GM10248 (cell line): ENCODE measurements at places on chromosomes 5 and 9.

GRCh38 chr5:62974623-62975022 is 396.0 kb downstream of the LRRC70 start:
- no peak for DNase-seq

DNA sequence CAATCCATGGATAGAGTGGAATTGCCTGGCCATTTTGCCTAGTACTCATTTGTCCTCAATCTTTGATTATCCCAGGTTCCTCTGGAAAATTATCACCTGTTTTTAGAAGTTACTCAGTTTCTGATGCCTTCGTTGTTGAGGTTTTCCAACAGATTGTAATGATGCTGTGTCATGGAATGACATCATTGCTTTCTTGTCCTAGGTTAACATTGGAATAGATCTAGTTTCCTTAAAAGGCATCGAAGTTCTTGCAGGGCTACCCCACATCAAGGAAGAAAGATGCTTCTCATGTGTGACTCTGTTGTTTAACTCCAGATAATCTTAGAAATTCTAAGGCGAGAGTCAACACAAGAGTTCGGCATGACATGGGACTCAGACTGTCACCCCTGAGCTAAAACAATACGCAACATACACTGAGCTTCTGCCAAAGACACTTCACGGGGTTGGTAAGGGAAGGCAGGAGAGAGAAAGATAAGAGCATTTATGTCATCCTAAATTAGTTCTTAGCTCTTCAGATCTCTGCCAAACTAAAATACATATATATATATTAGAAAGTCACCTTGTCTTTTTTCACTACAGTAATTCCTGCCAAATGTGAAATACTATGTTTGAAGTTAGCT is 293.2 kb upstream of the WWC1 start:
- no peak for DNase-seq

- no peak for DNase-seq
Observed at GRCh38 chr5:98603456-98603855, 170.0 kb upstream of the RGMB start.

DNA sequence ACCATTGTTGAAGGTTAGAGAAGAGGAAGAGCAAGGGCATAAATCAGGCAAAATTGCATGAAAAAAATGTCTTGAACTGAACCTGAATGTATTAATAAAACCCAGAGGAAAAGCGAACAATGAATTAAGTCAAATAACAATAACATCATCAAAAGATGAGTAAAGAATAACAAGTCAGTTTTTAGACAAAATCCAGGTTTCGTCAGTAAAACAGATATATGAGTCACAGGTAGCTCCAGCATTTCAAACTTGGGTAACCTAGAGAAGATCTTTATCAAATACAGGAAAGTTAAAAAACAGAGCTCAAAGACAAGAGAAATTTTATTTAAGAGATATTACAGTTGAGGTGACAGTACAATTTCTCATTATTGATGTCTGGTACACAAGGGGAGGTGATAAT is 332.4 kb downstream of the EFNA5 start:
- no peak for DNase-seq

DNA sequence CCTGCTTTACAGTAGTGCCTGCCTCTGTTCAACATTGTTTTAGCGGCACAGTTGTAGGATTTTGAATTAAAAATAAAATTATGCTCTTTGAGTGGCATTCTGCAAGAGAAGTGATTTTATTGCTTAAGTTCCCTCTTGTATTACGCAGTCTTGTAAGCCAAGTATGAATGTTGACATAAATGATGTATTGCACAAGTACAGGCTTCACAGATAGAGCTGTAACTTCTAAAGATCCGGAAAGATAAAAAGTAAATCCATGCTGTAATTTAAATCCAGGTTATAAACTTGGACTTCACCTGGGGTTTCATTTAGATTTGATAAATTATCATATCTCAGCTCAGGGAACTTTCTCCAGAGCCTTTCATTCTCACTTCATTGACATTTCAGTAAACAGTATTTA is 1114.7 kb downstream of the PTPRD start:
- no peak for DNase-seq

GRCh38 chr5:5615569-5615968 is 193.1 kb downstream of the ICE1 start:
- DNase-seq = no peak

DNA sequence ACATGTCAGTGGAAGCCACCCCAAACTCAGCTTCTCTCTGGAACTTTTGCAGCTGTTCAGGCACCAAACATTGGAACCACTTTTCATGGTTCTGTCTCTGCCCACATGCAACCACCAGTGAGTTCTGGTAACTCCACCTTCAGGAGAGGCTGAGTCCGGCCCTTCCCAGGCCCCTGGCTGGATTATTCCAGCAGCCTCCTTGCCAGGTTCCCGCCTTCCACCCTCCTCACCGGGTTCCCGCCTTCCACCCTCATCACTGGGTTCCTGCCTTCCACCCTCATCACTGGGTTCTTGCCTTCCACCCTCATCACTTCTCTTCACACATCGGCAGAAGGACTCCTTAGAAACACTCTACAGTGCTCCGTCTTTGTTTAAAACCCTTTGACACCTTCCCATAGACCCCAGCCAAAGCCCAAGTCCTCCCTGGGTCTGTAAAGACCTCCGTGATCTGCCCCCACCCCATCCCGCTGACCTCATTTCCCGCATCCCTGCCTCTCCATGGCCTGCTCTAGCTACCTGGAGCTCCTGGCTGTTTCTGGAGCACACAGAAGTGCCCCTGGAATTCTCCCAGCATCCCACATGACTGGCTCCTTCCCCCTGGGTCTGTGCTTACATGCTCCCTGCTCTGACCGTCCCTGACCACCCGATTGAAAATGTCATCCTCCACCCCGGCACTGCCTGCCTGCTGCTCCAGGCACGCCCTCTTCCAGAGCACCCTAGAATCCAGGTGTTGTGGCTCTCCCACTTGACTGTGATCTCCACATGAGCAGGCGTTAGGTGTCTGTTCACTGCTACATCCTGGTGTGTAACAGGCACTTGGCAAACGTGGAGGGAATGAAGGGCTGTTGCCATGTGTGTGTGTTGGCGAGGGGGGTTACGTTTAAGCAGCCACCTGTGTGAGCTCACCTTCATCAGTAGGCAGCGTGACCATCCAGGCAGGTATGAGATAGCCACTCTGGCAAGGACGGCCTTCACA is 17.7 kb downstream of the ROPN1L start:
- no peak for DNase-seq

DNA sequence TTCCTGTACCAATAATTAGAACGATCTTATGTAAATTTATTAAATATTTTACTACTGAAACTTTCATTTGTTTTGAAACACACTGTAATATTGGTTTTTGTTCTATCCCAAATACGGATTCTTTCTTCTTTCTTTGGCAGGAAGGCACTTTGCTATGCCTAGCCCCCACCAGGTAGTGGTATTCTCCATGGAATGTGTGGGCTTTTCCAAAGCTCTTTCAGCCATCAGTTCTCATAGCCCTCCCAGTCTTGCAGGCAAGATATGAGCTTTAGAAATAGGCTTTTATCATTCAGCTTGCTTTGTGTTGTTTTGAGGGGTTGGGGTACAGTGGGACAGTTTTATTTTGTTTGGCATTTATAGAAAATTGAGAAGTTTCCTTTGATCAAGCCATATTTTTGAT is 107.5 kb downstream of the DMXL1 start:
- no peak for DNase-seq

GRCh38 chr9:135586601-135587109 is 25.1 kb downstream of the PAEP start:
- DNase-seq = no peak

GRCh38 chr9:131062969-131063368 is 33.4 kb upstream of the AIF1L start:
- DNase-seq = no peak

DNA sequence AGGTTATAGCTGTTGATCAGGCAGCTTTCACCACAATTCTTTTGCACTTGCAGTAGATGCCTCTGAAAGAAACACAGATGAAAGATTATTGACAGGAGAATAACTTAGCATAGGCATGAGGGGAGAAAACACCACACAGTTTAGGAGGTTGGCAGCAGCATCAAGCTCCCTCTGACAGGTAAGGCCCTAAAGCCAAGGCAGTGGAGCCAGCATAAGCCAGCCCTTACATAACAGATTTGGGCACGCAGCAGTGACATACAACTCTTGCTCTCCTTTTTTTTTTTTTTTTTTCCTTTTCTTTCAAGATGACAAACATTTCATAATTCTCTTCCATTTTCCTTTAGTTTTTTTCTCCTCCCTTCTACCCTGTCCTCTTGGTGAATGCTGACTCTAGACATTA is 257.6 kb upstream of the ADAMTSL1 start:
- DNase-seq = no peak

DNA sequence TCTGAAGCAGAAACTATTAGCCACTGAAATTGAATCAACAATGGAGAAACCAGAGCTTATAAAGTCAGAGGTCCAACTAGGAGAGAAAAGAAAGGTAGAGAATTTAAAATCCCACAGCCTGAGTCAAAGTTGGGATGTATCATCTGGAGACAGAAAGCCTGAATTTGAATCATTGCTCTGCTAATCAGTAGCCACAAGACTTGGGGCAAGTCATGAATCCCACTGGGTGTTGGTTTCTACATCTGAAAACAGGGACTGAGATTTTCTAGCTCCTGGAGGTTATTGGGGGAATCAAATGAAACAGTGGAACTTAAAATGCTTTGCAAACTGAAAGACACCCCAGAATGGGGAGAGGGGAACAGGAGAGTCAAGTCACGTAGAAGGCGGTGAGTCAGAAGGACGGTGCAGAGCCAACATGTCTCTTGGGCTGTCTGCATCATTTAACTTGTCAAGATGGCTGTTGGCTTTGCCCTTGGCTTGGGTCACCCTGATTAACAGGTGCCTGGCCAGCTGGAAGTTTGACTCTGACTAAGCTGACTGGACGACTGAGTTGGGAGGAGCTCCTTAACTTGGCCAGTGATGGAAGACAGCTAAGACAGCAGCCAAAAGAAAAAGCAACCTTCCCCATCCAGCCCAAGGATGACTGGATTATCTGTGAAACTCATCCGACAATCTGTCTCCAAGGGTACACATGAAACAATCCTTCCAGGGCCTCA is 60.6 kb upstream of the ADRA1B start:
- DNase-seq = no peak

- DNase-seq = no peak
Observed at GRCh38 chr9:68872026-68872501, 141.8 kb downstream of the PRKACG start.

- no peak for DNase-seq
Observed at GRCh38 chr9:113958556-113958955, 82.4 kb downstream of the ZNF618 start.

DNA sequence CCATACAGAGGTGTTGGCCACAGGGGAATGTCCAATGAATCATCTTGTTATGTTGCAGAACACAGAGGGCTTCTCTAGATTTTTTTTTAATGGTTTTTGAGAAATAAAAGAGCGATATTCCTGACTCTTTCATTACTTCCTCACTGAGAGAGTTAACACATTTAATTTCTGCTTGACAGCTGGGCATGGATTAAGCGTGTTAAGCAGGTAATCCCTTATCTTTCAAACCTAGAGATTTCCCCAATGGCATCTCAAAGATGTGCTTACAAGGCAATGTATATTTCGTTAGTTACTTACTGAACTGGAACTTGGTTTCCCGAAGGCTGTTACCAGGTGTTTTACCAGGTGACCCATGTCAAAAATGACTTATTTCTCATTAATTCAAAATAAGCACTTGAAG is 21.8 kb upstream of the ADCY2 start:
- DNase-seq = no peak

DNA sequence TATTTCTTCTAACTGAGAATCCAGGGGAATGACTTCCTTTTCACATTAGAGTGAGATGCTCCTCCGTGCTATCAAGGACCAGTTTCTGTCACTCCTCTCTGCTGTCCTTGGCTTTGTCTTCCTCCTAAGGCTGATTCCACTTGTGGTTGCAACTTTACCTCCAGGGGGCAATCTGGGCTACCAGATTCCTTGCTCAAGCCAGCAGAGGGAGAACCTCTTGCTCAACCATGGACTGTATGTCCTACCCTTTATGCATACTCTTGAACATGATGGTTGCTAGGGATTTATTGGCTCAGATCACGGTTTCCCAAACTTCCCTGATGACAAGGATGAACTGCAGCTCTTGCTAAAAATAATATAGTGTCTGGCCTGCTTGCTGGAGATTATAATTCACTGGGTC is 24.0 kb downstream of the NNT start:
- no peak for DNase-seq

DNA sequence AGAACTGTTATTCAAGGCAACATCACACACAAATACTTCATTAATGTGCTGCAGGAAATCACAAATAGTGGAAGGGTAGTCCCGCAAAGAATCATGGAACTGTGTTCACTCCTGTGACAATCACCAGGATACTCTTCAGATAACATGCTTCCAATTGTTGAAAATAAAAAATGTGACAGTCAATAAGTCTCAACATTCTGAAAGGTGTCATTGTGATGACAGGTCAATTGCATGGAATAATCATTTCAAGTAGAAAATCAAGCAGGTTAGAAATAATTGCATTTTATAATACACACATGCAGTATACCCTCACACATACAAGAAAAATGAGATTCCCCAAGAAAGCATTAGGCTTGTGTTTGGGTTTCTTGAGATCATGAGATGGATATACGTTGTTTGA is 46.4 kb upstream of the ISL1 start:
- no peak for DNase-seq

DNA sequence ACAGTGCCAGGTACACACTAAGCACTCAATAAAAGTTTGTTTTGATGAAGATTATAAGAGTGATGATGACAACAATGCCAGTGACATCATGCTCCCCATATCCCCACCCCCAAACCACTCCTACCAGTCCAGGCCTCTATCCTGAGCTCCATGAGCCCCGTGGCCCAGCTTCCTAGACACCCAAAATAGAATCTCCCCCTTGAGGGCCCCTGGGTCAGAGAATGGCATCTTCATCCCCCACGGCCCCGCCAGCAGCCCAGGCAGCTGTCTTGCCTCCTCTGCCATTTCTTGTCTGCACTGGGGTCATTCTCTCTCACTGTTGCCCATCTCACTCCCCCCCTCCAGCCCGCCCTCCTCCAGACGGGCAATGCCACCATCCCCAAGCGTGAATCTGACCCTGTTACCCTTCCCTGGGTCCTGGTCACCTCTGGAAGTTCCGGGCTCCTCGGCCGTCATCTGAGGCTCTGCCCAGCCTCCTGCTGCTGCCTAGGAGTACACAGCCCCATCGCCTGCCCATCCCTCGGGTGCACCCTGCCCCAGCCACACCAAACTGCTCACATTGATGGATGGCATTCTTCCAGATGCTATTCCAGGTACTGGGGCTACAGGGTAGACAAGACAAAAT is 76.8 kb upstream of the LMX1B start:
- DNase-seq = no peak

GRCh38 chr9:63817622-63818518 is 1467.1 kb downstream of the FOXD4L5 start:
- DNase-seq = peak; percentile 77

GRCh38 chr5:10329820-10330481 is 22.2 kb upstream of the CMBL start:
- no peak for DNase-seq

DNA sequence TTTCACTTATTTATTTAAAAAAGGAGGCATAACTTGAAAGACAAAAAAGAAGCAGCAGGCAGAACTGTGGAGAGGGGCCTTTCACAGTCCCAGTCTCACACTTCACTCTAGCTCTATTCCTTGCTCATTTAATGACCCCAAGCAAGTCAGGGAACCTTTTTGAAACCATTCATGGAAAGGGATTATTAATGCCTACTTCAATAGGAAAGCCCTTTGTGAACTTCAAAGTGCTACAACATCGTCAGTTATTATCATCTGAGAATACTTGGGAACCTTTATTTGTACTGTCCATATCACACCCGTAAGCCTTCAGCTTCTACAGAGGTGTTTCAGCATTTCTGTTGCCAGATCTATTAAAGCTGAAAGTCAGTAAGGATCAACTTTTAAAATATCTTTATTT is 320.2 kb downstream of the TMEM161B start:
- DNase-seq = no peak

- no peak for DNase-seq
Observed at GRCh38 chr5:120306303-120306702, 157.8 kb upstream of the PRR16 start.
